Activated effector memory CD4-positive, alpha-beta T cell treated with Interleukin-2 at 50 U/mL for 16 hours (primary cell): ENCODE measurements at places on chromosomes 12 and 14.
A peak's percentile ranks its signal among the peaks of the same experiment; 100 is the strongest.

GRCh38 chr12:48183091-48183875 lies at the start of gene CCDC184:
Gene CCDC184, plus strand, starts transcription at chr12:48183644. Its CDS starts 479 bp downstream, at chr12:48184123.
- DNase-seq: peak; percentile 71

GRCh38 chr14:105272623-105273022 lies 24.3 kb downstream of the BTBD6 start:
- no peak for DNase-seq

DNA sequence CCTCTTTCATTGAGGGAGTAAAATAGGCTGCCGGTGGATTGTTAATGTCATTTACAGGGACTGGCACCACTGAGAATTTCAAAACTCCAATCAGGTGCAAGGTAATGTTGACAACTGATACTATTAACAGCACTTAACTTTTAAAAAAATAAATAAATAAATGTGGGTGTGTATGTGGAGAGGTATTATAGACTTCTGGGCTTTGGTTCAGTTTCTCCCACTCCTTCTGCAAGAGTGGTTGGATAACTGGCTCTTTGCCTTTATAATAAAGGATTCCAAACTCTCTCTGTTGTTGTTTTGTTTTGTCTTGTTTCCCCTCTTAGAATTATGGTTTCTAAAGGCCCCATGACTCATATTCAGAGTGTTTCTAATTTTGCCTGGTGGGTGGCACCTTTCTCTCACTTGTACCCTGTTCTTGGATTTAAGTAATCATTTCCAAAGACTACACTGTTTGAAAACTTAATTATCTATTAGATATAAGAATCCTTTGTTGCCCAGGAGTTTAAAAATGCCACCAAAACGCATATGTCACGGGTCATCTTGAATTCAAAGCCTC lies 151.6 kb upstream of the ARID2 start:
- DNase-seq: no peak

- no peak for DNase-seq
Observed at GRCh38 chr14:63544591-63545299, 1.6 kb upstream of the PPP2R5E start.

GRCh38 chr12:18965203-18965602 lies 164.3 kb upstream of the PLEKHA5 start:
- DNase-seq: no peak

DNA sequence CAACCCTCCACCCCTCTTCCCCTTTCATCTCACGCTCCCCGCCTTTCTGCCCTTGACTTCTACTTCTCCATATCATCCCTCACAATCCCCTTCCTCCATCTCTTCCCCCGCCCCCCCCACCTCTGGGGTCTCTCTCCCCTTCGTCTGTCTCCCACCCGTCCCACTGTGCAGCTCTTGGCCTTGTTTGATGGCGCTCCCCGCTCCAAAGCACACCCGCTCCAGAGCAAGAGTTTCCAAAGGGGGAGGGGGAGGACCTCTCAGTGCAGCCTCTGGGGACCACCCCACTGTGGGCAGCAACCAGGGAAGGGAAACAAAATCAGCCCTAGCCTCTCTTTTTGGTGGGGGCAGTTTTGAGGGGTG lies 774 bp downstream of the CHGA start:
- DNase-seq: no peak

DNA sequence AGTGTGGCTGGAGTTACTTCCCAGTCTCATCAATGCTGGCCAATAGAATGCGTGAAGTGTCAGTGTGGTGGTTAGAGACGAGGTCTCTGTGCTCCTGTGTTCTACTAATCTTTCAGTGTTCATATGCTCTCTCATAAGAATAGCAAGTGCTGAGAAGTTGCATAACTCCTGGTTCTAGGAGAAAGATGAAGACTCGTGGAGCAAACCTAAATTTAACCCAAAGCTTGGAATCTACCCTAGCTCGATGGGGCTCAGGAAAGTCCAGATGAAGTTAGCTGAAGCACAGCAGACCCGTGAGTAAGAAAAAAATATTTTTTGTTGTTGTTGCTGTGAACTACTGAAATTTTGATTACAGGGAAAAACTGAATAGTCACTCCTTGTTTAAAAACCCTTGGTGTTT lies 412.6 kb downstream of the APAF1 start:
- DNase-seq: no peak

DNA sequence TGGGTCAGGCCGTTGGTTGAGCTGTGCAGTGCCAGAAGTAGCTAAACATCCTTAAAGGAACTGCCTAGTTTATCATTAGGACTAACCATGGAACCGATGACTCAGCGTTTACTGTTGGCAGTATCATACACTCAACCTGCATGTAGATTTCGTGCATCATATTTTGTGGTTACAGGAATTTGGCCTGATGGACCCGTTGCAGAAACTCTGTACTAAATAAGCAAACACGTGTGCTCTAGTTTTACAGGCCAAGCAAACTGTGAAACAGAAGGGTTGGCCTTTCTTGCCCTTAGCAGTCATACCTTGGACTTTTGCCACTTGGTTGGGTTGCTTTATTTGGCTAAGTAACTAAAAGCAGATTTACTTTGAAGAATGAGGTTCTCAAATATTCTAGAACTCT lies 35.6 kb downstream of the DGLUCY start:
- no peak for DNase-seq
